ENCODE measurements at places on chromosomes 4 and X.

- no peak for ATAC-seq
Measured at GRCh38 chr4:39024311-39024865, 7.8 kb downstream of the TMEM156 start.

DNA sequence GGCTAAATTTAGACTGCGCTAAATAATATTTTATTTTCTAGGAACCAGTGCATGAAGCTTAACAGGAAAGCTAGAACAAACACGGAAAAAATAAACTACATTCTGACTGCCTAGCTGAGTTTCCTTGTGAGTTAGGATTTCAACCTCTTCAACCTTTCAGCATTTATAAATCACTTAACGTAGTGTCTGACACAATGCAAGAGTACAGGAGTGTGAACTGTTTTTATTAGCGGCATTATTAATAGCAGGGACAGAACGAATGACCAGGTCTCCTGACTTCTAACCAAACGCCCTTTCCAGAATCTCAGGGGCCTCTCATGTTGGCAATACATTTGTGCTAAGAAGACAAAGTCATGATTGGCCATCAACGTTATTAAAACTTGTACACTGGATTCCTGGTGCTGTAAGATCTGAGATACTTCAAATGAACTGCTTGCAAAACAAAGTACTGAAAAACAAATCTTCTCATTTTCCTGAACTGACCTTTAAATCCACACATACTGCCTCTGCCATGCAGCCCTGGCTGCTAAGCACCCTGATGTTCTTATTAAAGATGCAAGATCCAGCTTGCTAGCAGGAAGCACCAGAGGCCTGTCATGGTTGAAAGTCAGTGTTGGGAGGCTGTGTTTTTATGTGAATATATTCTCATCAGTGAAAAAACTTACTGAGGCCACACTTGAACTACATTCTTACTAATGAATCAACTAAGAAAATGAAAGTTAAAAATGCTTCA, 380.4 kb upstream of the CPEB2 start:
- ATAC-seq, result no peak

DNA sequence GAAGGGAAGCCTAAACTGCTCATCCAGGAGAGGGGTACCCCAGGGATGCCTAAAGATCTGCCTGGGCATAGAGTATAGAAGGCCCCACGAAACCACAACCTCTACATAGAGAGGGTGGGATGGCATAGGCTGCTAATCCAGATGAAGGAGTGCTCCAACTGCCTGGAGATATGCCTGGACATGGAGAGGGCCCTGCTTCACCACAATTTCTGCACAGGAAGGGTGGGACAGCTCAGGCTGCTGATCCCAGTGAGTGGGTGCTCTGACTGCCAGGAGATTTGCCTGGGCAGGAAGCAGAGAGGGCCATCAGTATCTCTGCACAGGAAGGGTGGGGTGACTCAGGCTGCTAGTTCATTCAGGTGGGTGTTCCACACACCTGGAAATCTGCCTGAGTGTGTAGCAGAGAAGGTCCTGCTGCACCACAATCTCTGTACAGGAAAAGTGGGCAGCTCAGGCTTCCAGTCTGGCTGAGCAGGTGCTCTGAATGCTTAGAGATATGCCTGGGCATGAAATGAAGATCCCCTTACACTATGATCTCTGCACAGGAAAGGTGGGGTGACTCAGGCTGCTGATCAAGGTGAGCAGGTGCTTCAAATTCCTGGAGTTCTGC, 61.1 kb downstream of the ZNF518B start:
- no peak for ATAC-seq

DNA sequence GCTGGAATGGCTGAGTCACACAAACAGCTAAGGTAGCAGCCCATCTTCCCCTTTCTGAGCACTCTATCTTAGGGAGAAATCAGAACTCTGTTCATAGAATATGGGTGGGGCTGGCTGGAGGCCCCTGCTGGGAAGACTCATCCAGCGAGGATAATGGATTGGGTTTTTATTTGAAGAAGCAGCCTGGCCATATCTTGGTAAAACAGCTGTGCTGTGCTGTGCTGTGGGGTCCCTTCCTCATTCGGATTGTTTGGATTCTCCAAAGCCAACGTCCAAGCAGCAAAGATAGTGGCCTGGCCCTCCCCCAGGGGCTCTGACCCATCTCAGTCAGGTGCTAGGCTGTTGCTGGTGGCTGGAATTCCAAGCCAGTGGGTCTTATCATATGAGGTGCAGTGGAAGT, 63.8 kb downstream of the ZNF718 start:
- ATAC-seq, result no peak

GRCh38 chrX:30593440-30594200, 16.1 kb upstream of the TASL start:
- peak; percentile 61 for ATAC-seq

GRCh38 chr4:3332498-3332897, 39.7 kb downstream of the RGS12 start:
- no peak for ATAC-seq

DNA sequence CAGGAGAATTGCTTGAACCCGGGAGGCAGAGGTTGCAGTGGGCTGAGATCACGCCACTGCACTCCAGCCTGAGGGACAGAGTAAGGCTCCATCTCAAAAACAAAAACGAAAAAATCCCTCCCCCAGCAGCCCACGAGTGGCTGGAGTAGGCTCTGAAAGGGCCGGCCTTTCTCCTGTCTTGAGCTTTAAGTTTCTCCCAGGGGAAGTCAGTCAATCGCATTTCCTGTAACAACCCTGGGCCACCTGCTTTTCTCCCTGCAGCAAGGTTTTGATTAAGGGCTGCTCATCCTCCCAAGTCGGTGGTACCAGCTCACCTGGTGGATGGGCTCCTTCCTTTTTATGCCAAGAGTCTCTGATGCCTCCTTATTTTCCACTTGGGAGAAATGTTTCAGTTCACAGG, 2.0 kb upstream of the NYX start:
- no peak for ATAC-seq

GRCh38 chr4:3523146-3523627, 9.0 kb downstream of the LRPAP1 start:
- ATAC-seq, result no peak

DNA sequence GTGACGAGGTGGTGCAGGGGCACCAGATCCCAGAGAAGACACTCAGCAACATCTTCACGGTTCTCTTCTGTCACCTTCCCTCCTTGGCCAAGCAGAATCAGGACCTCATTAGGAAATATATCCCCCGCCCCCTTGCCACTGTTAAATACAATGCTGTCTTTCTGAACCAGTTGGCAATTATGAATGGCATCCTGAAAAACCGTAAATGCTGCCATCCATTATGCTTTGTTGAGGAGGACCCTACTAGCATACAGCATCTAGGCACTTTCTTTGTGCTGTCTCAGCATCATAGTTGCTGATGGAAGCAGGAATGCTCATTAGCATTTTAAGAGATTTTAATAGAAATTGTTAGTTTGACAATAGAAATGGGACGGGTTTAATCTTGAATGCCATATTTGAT, 138.5 kb downstream of the DCLK2 start:
- ATAC-seq, result no peak

DNA sequence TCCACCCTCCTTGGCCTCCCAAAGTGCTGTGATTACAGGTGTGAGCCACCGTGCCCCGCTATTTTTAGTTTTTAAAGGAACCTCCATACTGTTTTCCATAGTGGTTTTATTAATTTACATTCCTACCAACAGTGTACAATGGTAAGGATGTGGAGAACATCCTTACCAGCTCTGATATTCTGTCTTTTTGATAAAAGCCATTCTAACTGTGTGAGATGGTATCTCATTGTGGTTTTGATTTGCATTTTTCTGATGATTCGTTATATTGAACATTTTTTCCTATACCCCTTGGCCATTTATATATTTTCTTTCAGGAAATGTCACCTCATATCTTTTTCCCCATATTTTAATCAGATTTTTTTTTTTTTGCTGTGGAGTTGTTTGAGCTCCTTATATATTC, 14.2 kb upstream of the TLR2 start:
- ATAC-seq, result no peak

DNA sequence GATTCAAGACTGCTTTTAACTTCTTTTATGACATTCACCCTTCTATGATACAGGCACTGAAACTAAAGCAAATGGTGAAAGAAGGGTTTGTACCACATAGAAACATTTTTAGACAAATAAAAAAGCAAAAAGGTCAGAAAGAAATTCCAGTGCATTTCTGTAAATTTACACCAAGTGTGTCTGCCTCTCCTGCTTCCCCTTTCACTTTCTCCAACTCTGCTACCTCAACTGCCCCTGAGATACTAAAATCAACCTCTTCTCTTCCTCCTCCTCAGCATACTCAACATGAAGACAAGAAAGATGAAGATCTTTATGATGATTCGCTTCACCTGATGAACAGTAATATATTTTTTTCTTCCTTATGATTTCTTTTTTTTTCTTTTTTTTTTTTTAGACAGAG, 187.9 kb downstream of the LRBA start:
- peak; percentile 51 for ATAC-seq

- ATAC-seq, result no peak
Measured at GRCh38 chrX:130607431-130607830, 205.6 kb downstream of the RBMX2 start.

Data from stimulated activated memory B cell treated with anti-CD40 and anti-IgM and Interleukin-4, amounts not matched to agents 10 μg/mL and 1 μg/mL and 100 μg/mL, for 72 hours (primary cell).